ENCODE measurements at places on chromosomes 13 and 19.

- no peak for DNase-seq
These were observed 7.9 kb downstream of the LIPE start for GRCh38 chr19:42419309-42419708.

- no peak for DNase-seq
These were observed 804.6 kb downstream of the SLITRK6 start for GRCh38 chr13:84994582-84994981.

DNA sequence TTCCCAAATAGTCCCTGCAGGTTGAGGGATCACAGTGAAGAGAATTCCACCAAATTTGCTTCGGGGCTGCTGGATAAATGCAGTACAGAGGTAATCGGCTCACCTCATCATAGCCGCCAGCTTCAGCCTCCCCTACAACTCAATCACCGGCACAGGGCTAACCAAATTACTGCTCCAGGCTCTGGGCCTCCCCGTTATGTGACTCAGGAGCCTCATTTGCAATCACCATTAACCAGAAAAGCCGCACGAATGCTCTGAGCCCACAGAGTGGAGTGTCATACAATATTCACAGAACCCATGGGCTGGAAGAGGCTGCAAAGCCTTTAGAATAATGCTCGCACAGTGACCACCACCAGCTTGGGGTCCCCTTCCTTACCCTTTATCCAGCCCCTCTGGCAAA is 4.9 kb downstream of the SIAH3 start:
- no peak for DNase-seq

GRCh38 chr19:51025401-51025800 is 1.0 kb downstream of the KLK11 start:
- no peak for DNase-seq

- DNase-seq, result no peak
These were observed 57.5 kb downstream of the ZAR1L start for GRCh38 chr13:32257649-32258048.

GRCh38 chr19:12974301-12975220 is 5.2 kb downstream of the DAND5 start:
- no peak for DNase-seq

GRCh38 chr13:113794764-113795173 is 35.7 kb downstream of the TMEM255B start:
- no peak for DNase-seq

DNA sequence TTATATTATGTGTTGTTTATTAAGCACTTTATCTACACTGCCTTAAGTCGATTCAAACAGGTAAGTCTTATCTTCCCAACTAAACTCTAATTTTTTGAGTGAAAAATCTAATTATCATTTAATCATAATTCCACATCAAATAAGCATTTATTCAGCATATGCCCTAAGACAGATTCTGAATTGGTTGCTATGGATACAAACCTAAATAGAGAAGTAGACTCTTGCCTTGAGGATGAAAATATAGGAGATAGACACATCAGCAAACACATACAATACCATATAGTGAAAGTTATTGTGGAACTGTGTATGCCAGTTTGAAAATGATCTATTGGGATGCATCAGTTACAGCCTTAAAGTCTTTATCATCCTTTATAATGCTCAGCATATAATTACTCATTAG is 1679.9 kb downstream of the SLITRK1 start:
- no peak for DNase-seq

- DNase-seq, result no peak
These were observed 13.6 kb downstream of the MBNL2 start for GRCh38 chr13:97235549-97236231.

GRCh38 chr13:44583137-44583536 is 7.0 kb upstream of the TSC22D1 start:
- no peak for DNase-seq

DNA sequence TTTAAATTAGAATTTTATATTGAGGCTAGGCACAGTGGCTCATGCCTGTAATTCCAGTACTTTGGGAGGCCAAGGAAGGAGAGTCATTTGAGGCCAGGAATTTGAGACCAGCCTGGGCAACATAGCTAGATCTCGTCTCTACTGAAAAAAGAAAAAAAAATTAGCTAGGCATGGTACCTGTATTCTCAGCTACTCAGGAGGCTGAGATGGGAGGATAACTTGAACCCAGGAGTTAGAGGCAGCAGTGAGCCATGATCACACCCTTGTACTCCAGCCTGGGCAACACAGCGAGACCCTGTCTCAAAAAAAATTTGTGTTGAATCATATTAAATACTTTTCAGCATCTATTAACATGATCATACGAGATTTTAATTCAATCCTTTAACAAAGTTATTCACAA is 4.9 kb downstream of the PMIS2 start:
- no peak for DNase-seq

DNA sequence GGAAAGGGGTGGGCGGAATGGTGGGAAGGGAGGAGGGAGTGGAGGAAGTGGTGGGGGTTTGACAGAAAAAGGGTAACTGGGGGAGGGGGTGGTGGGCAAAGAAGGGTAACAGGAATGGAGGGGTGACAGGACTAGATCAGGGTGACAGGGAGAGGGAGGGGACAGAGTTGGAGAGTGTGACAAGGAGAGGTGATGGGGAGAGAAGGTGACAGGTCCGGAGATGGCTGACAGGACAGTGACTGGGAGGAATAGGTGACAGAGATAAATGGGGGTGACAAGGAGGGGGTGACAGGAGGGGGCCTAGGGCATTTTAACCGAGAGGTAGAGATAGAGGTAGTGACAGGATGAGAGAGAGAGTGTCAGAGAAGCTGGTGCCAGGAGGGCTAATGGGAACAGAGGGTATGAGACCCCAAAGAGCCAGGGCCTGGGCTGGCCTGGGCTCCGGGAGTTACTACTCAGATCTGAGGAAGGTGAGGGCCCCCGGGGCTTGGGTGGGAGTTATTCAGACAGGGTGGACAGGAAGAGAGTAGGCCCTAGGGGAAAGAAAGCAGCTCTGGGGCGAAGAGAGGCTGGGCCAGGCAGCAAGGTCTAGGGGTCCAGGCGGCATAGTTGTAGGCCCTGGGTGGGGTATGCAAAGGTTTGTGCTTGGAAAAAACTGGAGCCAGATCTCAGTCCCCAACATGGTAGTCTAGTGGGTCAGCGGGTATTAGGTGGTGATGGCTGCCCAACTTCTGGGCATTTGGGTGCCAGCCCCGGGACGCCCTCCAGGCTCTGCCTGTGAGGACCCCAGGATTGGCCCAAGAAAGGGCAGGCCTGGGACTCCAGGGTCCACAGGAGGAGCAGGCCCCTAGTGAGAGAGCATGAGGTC is 660 bp downstream of the CIC start:
- DNase-seq, result no peak

DNA sequence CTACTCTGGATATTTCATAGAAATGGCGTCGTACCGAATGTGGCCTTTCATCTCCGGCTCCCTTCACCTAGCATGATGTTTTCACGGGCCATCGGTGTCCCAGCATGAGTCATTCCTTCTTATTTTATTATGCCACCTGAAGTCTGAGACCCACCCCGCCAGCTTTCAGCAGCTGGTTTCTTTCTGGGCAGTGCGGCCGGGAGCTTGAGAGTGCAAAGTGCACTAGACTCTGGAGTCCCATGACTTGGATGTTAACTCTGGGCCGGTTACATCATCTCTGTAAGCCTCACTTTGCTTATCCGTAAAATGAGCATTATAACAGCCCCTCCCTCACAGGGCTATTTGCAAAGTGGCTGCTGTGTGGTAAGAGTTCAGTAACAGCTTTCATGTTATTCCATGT is 5.8 kb upstream of the KMT5C start:
- no peak for DNase-seq

GRCh38 chr13:95503662-95504061 is 48.9 kb upstream of the CLDN10 start:
- no peak for DNase-seq

GRCh38 chr19:3340340-3340739 is 26.0 kb upstream of the NFIC start:
- no peak for DNase-seq
